ENCODE measurements at places on chromosomes 12 and 14.

DNA sequence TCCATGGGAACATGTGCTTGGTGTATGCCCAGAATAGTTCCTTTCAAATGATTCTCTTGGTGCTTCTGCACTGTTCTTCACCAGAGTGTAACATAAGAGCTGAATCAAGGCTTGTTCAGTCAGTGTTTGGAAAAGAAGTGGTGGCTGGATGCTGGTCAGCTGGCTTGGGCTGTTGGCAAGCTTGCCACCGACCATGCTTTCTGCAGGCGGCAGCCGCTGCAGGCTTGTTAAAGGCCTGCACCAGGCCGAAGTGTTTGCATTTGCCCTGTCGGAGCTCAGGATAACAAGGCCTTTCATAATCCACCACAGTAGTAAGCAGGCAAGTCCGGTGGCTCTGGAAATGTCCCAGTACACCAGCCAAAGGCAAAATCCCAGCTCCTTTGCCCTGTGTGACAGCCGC is 26.9 kb downstream of the DAAM1 start:
- no peak for DNase-seq

GRCh38 chr12:71636704-71637115 is 26.9 kb downstream of the ZFC3H1 start:
- peak; percentile 41 for DNase-seq

DNA sequence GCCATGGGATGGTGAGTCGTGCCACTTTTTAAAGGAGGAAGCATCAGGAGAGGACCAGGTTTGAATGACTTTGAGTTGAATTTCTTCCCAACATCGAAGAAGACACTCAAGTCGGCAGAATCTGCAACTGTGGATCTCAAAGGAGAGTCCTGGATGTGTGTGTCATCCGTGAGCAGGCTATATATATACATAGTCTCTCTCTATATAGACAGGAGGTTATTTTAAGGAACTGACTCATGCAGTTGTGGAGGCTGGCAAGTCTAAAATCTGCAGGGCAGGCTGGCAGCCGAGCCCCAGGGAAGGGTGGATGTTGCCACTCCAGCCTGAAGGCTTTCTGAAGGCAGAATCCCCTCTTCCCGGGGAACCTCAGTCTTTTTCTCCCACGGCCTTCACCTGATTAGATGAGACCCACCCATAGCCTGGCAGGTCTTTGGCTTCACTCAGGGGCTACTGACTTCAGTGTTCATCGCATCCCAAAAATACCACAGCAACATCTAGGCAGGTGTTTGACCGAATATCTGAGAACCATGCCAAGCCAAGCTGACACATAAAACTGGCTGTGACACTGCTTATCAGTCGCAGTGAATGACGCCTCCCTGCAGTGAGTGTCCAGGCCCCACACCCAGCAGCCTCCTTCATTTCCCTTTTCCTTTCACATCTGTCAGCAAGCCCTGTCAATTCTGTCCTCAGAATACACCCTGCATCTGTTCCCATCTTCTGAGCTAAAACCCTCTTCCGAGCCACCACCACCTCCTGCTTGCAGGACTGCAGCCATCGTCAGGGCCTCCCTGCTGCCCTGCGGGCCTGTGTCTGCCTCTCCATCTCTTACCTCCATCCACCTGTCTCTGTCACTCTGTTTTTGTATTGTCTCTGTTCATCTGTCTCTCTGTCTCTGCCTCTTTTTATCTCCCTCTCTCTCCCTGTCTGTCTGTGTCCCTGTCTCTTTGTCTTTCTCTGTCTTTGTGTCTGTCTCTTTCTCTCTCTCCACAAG is 54.0 kb downstream of the ZNF664 start:
- peak; percentile 64 for DNase-seq

- DNase-seq: no peak
Measured at GRCh38 chr12:127819056-127819455, 447.9 kb upstream of the TMEM132C start.

DNA sequence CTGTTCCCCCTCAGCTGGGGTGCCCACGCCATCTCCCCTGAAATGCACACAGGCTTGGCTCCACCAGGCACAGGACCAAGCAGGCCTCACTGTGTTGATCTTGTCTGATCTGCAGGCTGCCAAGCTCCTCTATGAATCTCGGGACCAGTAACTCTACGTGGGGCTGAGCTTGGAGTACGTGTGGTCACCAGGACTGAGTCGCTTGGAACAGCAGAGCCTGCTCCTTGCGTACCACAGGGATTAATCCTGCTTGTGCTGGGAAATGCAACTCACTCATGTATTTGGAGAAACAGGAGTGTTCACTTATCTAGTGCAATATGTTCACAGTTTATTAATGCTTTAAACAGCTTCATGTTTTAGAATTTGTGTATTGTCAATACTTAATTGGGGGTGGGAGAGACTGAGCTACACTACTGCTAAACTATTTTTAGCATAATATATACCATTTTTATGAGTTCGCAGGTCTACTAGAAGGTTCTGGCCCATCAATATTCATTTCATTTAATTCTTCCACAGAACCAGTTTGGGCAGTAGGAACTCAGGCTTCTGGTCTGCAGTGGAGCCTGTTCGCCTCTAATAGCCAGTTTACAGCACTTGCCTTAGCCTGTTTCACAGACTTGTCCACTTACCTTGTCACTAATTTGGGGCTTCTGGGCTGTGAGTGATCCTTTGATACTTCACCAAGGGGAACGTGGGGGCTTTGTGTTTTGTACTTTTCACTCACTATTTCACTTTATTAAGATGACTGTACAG is 17.4 kb downstream of the ZFYVE21 start:
- no peak for DNase-seq

DNA sequence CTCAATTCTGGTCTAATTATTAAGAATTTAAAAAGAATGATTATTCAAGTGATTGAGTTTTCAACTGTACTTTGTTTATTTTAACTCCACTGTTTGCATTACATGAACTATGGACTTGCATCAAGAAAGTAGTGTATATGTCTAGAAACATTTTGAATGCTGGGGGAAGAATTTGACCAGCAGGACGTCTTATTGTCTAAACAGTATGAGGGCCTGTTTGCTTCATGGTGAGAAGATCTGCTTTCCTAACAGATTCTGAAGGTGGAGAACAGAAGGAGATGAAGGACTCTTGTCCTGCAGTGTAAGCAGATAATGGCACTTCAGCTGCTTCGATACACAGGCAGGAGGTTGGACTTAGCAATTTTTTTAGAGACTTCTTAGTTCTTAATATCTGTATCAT is 176.0 kb downstream of the DACT1 start:
- no peak for DNase-seq

DNA sequence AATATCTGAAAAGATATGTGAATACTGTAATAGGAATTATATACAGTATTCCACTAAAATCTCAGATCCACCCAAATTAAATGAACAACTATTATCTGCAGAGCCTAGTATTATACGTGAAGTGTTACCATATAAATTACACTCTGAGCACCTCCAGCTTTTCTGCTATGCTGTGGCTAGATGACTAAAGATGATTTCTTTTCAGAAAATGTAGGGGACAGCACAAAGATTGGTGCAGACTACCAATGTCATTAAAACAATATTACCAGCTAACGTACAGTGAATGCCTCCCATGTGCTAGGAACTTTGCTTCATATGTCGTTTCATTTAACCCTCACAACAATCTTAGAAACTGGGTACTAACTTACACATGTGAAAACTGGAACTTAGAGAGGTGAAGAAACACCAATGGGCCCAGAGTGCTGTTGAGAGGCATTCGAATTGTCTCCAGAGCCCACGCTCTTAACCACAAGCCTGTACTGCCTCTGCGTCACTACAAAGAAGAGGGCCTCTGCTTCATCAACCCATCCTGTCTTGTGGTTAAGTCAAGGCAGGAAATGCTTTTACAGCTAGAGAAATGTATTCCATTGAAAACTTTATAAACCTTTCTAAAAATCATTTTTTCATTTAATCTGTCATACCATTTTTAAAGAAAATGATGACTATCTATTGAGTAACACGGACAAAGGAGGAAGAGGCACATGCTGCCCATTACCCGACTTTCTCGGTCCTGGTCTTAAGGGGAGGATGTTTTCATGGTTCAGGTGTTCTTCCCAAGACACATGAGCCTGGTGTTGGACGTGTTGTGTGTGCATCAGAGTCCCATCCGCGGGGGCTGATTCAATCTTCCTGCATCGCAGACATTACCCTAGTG is 1.3 kb downstream of the GPR65 start:
- DNase-seq: no peak

DNA sequence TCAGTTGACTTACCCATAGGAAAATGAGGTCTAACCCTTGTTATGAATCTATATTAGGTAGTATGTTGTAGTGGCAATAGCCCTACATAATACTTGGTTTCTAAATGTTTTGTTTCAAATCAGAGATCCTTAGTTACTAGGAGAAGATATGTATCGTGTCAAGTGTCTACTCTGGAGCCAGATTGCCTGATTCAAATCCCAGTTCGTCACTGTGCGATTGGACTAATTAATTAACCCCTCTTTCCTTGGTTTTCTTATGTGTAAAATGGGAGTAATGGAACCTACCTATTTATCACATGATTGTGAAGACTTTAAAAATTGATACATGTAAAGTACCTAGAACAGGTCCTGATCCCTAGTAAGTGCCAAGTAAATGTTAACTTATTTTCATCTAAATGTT is 1.4 kb downstream of the LETMD1 start:
- DNase-seq: no peak

DNA sequence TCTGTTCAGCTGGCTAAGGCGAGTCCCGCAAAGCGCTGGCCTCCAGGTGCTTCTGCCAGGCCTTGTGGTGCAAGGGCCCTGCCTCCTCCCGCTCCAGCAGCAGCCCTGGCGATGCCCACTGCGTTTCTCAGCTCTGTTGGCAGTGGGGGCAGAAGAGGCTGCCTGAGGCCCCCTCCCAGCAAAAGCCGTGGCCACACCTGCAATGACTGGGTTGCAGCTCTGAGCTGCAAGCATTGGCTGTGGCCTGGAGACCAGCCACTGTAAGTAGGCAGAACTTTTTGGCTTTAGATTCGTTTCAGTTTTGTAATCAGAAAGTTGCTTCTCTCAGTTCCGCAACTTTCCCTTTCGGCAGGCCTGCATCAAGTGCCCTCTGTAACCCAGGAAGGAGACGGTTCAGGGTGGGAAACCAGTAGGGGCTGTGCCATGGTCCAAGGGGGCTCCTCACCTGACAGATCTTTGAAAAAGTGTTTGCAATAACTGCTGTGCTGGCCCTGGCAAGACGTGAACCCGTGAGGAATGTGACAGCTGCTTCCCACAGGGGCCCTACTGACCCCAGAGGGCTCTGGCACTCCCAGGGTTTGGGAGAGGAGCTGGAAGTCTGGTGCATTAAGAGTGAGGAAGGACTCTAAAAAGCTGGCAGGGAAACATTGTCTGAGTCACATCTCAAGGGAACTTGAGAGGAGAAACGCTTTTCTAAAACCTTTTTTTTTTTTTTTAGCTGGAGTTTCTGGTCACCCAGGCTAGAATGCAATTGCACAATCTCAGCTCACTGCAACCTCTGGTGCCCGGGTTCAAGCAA is 54.5 kb upstream of the MAX start:
- DNase-seq: no peak

DNA sequence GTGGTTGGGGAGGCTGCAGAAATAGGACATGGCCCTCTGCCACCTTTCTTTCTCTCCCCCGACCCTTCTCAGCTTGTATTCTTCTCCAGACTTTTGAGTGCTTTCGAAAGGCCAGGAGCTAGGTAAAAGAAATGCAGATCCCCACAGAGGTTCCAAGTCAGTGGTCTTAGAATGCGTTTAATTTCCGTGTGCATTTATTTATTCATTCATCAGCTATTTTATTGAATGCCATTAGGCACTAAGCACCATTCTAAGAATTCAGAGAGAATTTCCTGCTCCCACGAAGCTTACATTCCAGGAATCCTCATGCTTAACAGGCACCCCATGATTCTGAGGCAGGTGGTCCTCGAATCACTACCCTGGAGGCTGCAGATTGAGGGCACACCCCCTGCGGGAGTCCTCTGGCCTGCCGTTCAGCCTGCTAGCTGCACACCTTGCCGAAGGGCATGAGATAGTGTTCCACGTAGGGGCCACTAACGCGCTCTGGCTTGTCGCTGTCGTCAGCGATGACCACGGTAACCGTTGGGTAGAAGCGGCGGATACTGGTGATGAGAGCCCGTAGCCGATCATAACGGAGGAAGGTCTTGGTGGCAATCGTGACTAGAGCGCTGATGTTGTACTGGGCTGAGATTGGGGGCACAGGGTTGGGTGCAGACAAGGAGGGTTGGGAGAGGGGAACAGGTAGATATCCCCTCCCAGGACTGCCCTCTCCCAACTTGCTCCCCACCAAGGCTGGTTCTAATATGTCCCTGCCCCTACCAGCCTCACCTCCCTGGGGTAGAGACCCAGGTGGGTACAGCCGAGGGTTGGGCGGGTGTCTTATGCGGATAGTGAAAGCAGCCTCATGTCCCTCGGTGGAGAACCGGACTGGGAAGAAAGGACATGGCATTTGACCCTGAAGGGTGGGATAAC is 4.5 kb downstream of the B4GALNT1 start:
- no peak for DNase-seq

- DNase-seq: peak; percentile 55
Measured at GRCh38 chr12:50314636-50315312, 31.5 kb upstream of the LIMA1 start.

DNA sequence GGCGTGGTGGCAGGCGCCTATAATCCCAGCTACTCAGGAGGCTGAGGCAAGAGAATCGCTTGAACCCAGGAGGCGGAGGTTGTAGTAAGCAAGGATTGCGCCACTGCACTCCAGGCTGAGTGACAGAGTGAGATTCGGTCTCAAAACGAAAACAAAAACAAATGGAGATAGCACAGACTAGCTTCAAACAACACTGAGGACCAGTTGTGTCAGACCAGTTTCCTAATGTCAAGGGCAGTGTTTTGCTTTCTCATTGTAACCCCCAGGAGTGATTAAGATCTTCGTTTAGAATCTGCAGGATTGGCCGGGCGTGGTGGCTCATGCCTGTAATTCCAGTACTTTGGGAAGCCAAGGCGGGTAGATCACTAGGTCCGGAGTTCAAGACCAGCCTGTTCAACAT is 18.5 kb downstream of the RPGRIP1 start:
- DNase-seq: no peak

GRCh38 chr12:51442324-51442723 is 17.7 kb downstream of the SLC4A8 start:
- DNase-seq: no peak

GRCh38 chr14:33567023-33567728 is 383.7 kb downstream of the EGLN3 start:
- DNase-seq: no peak

GRCh38 chr12:121713257-121713777 is 765 bp downstream of the TMEM120B start:
- DNase-seq: no peak

- DNase-seq: no peak
Measured at GRCh38 chr12:4645023-4645422, 3.8 kb downstream of the AKAP3 start.

GRCh38 chr12:27899151-27899661 is 73.3 kb downstream of the PTHLH start:
- peak; percentile 76 for DNase-seq

- DNase-seq: no peak
Measured at GRCh38 chr12:15488481-15488880, 166.2 kb downstream of the PTPRO start.

DNA sequence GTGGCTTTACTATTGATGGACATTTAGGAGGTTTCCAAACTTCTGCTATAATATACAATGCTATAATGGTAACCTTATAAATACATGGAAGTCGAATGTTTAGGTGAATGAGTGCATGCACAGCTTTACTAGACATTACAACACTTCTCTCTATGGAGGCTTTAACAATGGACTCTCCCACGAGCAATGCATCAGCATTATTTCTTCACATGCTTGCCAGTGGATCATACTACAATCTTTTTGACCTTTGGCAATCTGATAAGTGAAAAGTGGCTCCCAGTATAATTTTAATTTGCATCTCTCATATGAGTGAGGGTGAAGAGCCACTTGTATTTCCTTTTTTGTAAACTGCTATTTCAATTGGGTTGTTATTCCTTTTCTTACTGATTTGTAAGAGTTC is 18.2 kb downstream of the RDH12 start:
- DNase-seq: no peak
